Thyroid gland (tissue), 4 donors: ENCODE measurements at places on chromosomes 2 and 18. TPM values are rescaled to one million over a fixed set of nuclear protein-coding genes. Genes with fewer than 3 reads are reported as not detected.

NTSR2 gene
- not detected for total RNA-seq

DNA sequence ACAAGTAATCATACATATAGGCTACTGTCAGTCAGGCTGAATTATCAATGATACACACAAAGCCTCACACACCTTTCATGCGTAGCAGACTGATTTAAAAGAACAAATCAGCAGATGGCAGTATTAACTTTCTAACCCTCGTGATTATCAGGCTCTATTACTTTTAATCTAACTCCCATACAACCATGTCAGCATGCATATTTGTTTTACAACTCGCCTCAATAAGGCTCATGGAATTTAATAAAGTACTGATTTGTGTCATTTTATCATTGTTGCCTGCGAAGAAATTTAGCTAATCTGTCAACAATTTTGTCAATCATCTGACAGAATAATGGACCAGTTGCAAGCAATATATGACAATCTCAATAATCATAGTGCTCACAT lies 82.8 kb downstream of the SLC25A12 start:
- H3K36me3 ChIP-seq = no peaks in the 10 kb centered on the region
- no peak for DNase-seq
- H3K27ac ChIP-seq = no peak overlapping the region
- H3K4me3 ChIP-seq = no peak overlapping the region

DNA sequence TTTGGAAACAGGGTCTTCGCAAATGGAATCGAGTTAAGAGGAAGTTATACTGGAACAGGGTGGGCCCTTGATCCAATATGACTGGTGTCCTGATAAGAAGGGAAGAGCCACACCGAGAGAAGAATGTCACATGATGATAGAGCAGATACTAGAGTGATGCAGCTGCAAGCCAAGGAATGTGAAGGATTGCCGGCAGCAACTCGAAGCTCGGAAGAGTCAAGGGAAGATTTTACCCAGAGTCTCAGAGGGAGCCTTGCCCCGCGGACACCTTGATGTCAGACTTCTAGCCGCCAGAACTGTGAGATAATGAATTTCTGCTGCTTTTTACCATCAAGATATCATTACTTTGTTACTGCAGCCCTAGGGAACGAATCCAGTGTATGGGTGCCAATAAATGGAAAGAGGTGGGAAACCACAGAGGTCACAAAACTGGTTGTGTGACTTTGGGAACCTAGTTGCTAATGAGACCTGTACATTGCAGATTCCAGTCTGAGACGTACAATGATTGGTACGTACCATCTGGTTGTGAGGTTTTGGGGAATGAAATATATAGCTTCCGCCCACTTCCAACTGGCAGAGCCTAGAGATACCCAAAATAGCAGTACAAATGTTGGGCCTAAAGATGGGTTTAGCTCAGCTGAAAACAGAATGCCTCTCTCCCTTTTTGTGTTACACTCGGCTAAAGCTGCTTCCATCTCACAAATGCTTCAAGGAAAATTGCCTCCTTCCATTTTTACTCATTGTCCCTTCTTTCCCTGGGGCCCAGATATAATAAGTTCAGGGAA lies 28.6 kb upstream of the VWA3B start:
- no peak overlapping the region for H3K27ac ChIP-seq
- no peaks in the 10 kb centered on the region for H3K36me3 ChIP-seq
- DNase-seq = no peak
- H3K4me3 ChIP-seq = no peak overlapping the region
- no peaks in the 10 kb centered on the region for H3K4me1 ChIP-seq

GRCh38 chr18:79525556-79526467 lies 130.1 kb downstream of the NFATC1 start:
- no peak overlapping the region for H3K4me3 ChIP-seq
- DNase-seq = peak; percentile 45
- H3K4me1 ChIP-seq = peaks cover 9% of the 10 kb centered on the region

HAAO gene
- 2.2 TPM for total RNA-seq

LINC00305 gene
- total RNA-seq = not detected

- H3K36me3 ChIP-seq = no peaks in the 10 kb centered on the region
- H3K27ac ChIP-seq = no peak overlapping the region
- H3K27me3 ChIP-seq = no peaks in the 10 kb centered on the region
- H3K4me3 ChIP-seq = no peak overlapping the region
- DNase-seq = no peak
Measured at GRCh38 chr2:237653776-237654558, 26.6 kb downstream of the LRRFIP1 start.

DNA sequence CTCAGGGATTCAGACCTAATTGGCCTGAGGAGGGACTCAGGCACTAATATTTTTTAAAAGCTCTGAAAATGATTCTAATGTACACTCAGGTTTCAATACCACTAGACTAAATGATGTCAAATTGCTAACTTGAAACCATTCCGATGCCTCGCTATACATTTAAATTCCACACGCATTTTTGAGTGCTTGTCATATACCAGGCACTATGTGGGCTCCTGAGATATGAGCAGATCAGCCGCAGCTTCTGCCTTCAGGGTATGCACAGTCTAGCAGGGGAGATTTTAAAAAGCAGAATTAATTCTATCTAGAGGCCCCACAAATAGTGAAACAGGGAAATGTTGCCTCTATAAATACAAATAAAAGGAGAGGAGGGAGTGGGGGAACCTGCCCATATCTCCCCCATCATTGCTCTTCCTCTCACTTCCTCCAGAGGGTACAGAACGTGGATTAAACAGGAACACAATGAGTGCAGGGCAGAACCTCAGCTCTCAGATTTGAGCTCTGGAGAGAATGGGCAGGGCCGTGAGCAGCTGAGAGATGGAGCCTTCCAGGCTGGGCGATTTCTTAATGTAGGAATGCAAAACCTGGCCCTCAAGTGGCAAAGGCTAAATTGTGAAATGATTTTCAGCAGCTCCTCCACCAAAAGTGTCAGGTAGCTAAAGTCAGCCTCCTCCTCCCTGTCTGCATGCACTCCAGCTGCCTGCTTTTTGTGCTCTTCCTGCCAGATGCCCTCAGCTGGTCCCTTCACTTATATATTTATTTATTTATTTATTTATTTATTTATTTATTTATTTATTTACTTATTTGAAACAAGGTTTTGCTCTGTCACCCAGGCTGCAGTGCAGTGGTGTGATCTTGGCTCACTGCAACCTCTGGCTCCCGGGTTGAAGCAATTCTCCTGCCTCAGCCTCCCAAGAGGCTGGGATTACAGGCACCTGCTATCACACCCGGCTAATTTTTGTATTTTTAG lies 24.6 kb upstream of the LBH start:
- H3K27ac ChIP-seq = no peak overlapping the region
- no peaks in the 10 kb centered on the region for H3K4me1 ChIP-seq
- DNase-seq = no peak
- no peaks in the 10 kb centered on the region for H3K27me3 ChIP-seq
- H3K4me3 ChIP-seq = no peak overlapping the region

GRCh38 chr18:42290318-42291307 lies 335.6 kb downstream of the PIK3C3 start:
- no peaks in the 10 kb centered on the region for H3K36me3 ChIP-seq
- peak; percentile 32 for DNase-seq
- no peaks in the 10 kb centered on the region for H3K4me1 ChIP-seq
- H3K27ac ChIP-seq = no peak overlapping the region

DNA sequence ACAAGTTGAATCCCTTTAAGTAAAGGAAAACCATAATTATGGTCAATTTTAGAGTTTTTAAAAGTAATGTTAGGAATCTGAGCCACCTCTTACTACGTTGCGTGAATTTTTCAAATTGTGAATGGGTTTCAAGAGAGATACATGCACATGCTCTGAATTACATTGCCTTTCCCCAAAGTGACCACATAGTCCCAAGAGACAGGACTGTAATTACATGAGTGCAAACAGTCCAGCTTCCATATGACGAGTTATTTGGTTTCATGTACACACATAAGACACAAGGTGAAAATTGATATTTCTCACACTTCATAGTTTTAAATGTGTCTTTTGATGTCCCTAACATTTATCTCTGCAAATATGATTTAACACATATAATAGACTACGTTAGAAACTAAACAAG lies 850.8 kb downstream of the LRP1B start:
- no peaks in the 10 kb centered on the region for H3K4me1 ChIP-seq
- H3K27me3 ChIP-seq = no peaks in the 10 kb centered on the region
- H3K4me3 ChIP-seq = no peak overlapping the region
- no peaks in the 10 kb centered on the region for H3K36me3 ChIP-seq
- no peak overlapping the region for H3K27ac ChIP-seq

CERS6 gene
- 41.3 TPM for total RNA-seq

DNA sequence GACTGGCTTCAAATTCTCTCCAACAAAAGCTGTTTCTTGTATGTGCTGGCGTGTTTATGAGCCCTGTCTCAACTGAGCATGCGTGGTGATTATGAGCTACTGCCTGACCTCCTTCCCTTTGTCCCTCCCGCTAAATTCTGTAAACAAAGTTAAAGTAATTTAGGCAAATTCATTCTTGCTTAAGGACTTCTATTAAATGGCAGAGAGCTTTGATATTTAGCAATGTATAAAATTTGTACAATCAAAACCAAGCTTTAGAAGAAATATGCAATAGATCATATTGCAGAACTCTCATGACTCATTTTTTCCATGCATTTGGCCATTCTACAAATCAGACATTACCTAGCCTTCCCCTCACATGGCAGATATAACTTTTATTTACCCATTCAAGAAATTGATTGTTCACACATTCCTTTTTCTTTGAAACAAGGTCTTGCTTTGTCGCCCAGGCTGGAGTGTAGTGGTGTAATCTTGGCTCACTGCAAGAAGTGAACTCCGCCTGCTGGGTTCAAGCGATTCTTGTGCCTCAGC lies 18.2 kb downstream of the IGFBP2 start:
- H3K4me3 ChIP-seq = no peak overlapping the region
- H3K27me3 ChIP-seq = no peaks in the 10 kb centered on the region
- no peaks in the 10 kb centered on the region for H3K36me3 ChIP-seq
- H3K27ac ChIP-seq = no peak overlapping the region

SULT1C4 gene
- 3.2 TPM for total RNA-seq

- no peak for DNase-seq
- H3K4me1 ChIP-seq = no peaks in the 10 kb centered on the region
- H3K27ac ChIP-seq = no peak overlapping the region
- H3K36me3 ChIP-seq = no peaks in the 10 kb centered on the region
Measured at GRCh38 chr2:98830571-98831145, 99.7 kb upstream of the MGAT4A start.

CD8A gene
- 1.2 TPM for total RNA-seq

DNA sequence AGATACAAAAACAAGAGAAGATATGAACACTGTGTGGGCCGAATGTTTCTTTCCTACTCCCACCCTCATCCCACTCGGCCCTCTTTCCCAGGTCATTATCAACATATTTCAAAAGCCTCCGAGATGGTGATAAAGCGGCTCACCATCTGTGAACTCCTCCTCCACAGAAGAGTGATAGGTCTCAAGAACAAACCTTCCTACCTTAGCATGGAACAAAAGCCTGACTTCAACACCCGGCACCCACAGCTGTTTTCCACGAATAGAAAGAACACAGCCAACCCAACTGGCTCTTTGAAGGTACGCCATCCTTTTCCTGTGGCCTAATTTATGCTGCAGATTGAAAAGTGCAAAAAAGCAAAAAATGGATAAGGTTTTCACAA lies 28.8 kb downstream of the BCL2 start:
- H3K4me1 ChIP-seq = peaks cover 49% of the 10 kb centered on the region
- no peaks in the 10 kb centered on the region for H3K36me3 ChIP-seq
- no peaks in the 10 kb centered on the region for H3K27me3 ChIP-seq
- H3K4me3 ChIP-seq = no peak overlapping the region
- no peak overlapping the region for H3K27ac ChIP-seq

GRCh38 chr2:108968619-108969018 lies 20.4 kb downstream of the EDAR start:
- no peak overlapping the region for H3K27ac ChIP-seq
- H3K4me3 ChIP-seq = no peak overlapping the region
- H3K4me1 ChIP-seq = no peaks in the 10 kb centered on the region
- no peaks in the 10 kb centered on the region for H3K27me3 ChIP-seq
- peak; percentile 33 for DNase-seq

PIEZO2 gene
- 5.8 TPM for total RNA-seq

DNA sequence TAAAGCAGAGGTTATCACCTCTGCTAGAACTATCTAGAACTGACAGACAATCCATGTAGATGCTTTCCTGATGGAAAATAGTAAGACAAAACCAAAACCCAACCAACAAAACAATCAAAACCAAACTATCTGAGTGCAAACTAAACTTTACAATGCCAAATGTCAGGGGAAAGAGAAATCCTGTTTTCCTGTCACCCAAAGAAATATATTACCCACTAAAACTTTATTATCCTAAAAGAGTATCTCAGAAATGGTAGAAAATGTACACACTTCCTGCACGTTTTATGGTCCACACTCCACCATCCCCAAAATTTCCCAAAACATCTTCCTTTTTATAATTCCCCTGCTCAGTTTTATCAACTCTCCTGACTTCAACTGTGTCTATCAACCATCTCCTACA lies 29.9 kb downstream of the SP3 start:
- H3K36me3 ChIP-seq = no peaks in the 10 kb centered on the region
- DNase-seq = no peak
- H3K27me3 ChIP-seq = no peaks in the 10 kb centered on the region
- no peak overlapping the region for H3K4me3 ChIP-seq

DNA sequence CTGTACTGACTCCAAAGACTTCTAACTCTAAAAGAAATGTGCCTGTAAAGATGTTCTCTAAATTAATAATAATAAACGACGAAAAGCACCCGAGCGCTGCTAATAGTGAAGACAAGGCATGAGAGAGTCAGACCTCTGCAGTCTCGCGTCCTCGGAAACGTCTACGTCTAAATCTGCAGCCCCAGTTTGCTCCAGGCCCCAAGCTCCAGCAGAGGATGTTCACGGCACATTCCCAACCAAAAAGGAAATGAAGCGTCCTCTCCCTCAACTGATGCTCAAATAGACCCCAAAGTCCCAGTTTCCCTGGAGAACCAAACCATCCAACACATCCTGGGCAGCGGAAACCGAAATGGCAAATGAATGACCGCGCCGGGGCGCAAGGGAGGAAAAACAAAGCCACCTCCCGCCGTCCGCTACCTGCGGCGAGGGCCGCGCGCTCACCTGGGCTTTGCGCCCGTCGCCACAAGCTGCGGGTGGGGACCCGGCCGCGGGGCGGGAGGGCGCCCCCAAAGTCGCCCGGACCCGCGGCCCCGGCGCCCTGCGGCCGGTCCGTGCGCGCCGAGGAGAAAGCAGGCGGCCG lies 47.1 kb upstream of the CCDC150 start:
- no peaks in the 10 kb centered on the region for H3K27me3 ChIP-seq
- peak overlapping the region; percentile 40 for H3K4me3 ChIP-seq

GRCh38 chr18:31685097-31686082 lies 1.0 kb upstream of the B4GALT6 start:
- no peak overlapping the region for H3K27ac ChIP-seq
- H3K36me3 ChIP-seq = no peaks in the 10 kb centered on the region
- H3K4me1 ChIP-seq = peaks cover 4% of the 10 kb centered on the region
- no peaks in the 10 kb centered on the region for H3K27me3 ChIP-seq

NT5DC4 gene
- not detected for total RNA-seq

DCDC2C gene
- 0.46 TPM for total RNA-seq

- no peak overlapping the region for H3K4me3 ChIP-seq
- H3K27ac ChIP-seq = no peak overlapping the region
- no peaks in the 10 kb centered on the region for H3K27me3 ChIP-seq
- DNase-seq = no peak
Measured at GRCh38 chr2:142796161-142796560, 81.3 kb upstream of the KYNU start.
